ENCODE measurements at places on chromosomes 4 and X.
A peak's percentile ranks its signal among the peaks of the same experiment; 100 is the strongest.

DNA sequence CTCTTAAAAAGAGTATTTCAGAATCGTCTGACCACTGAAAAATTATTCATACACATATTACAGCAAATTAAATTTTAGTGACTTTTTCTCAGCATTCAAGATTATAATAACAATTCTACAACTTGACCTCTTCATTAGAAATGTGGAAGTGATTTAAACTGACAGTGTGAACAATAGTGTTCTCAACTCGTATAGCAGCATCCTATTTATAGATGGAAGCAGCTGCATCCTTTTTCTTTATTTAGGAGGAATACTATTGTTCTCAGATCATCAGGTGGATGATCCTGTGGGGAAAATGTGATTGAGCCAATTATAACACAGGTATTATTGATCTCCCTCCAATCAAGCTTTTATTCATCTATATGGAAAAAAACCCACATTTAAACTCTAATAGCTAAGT, 56.7 kb downstream of the RAPGEF2 start:
- no peaks in the 10 kb centered on the region for H3K27me3 ChIP-seq
- DNase-seq: no peak
- H3K4me1 ChIP-seq: peaks cover 6% of the 10 kb centered on the region
- H3K36me3 ChIP-seq: no peaks in the 10 kb centered on the region

GRCh38 chrX:155005190-155005589, 17.3 kb downstream of the F8 start:
- peaks cover 3% of the 10 kb centered on the region for H3K36me3 ChIP-seq
- no peak for DNase-seq
- H3K27me3 ChIP-seq: no peaks in the 10 kb centered on the region
- H3K27ac ChIP-seq: no peak overlapping the region
- no peak overlapping the region for H3K4me3 ChIP-seq
- no peaks in the 10 kb centered on the region for H3K4me1 ChIP-seq

DNA sequence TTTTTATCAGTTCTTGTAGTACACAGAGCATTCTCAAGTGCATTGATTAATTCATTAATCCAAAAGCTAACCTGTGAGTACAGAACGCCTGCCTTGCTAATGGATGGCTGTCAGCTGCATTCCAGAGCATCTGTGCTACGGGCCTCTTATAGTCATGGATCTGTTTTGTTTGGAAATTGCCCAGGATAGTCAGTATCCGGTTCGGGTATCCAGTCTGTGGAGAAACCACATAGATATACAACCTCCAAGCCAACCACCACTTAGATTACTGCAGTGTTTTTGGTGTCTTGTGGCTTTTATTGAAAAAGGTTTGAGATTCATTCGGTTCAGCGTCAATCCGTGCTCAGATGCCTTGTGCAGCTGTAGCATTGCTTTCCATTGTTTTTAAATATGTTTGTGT, 4.0 kb downstream of the LAP3 start:
- H3K4me1 ChIP-seq: no peaks in the 10 kb centered on the region
- no peak overlapping the region for H3K4me3 ChIP-seq
- no peak for DNase-seq

GRCh38 chr4:129008096-129008495, 85.2 kb downstream of the SCLT1 start:
- no peaks in the 10 kb centered on the region for H3K4me1 ChIP-seq
- no peak overlapping the region for H3K27ac ChIP-seq
- no peak for DNase-seq
- H3K36me3 ChIP-seq: peaks cover 37% of the 10 kb centered on the region
- no peak overlapping the region for H3K4me3 ChIP-seq

DNA sequence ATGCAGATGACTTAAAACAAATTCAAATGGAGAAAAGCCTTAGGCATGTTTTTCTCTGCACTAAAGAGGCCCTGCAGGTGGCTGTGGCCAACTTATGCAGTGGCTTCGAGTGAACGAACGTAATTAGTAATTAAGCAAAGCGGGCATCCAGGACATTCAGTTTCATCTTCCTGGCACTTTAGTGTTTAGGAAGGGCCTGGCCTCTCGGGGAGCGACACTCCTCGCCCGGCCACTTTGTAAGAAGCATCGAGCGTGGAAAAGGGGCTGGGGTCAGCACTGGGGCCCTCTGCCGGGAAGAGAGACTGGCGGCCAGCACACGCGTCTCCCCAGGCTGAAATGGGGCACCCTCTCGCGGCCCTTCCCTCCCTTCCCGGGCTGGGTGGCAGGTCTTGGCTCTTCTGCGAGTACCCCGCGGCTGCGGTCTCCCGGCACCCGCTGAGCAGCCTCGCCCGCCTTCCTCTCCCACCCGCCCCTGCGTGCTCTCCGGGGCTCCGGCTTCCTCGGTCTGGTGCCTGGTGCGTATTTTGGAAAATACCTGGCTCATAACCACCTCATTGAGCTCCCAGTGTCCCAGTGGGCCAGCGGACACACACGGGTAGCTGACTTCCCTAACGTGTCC, 677 bp upstream of the CYP4V2 start:
- peak; percentile 50 for DNase-seq
- H3K27me3 ChIP-seq: no peaks in the 10 kb centered on the region
- H3K4me3 ChIP-seq: peak overlapping the region; percentile 80
- 0 out of 2 replicates have a peak, but pooled peaks cover 5% of the 10 kb centered on the region for H3K4me1 ChIP-seq
- H3K27ac ChIP-seq: no peak overlapping the region
- H3K36me3 ChIP-seq: peaks cover 3% of the 10 kb centered on the region

- H3K4me1 ChIP-seq: peaks cover 2% of the 10 kb centered on the region
- no peak for DNase-seq
- no peak within 1 kb of the TSS for H3K27ac ChIP-seq
- H3K27me3 ChIP-seq: no peaks in the 10 kb centered on the region
- H3K36me3 ChIP-seq: no peaks in the 10 kb centered on the region
- no peak within 1 kb of the TSS for H3K4me3 ChIP-seq
These were observed at the start of gene VEGFD for GRCh38 chrX:15384304-15384703. TSS of gene VEGFD (minus strand) at chrX:15384413. CDS start at chrX:15383946, 467 bp downstream.

DNA sequence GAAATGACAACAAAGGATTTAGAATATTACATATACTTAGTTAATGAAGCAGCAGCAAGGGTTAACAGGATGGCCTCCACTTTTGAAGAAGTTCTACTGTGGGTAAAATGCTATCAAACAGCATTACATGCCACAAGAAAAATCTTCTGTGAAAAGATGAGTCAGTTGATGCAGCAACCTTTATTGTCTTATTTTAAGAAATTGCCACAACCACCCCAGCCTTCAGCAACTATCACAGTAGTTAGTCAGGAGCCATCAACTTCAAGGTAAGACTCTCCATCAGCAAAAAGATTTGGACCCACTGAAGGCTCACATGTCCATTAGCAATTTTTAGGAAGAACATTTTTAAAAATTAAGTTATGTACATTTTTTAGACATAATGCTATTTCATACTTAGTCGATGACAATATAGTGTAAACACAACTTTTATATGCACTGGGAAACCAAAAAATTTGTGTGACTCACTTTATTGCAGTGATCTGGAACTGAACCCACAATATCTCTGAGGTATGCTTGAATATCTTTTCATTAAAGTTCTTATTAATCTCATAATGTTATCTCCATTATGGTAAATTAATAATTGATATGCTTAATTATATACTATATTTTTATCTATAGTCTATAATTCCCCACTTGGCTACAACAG, 81.2 kb downstream of the SPCS3 start:
- no peak overlapping the region for H3K27ac ChIP-seq
- DNase-seq: no peak
- no peaks in the 10 kb centered on the region for H3K4me1 ChIP-seq
- H3K27me3 ChIP-seq: no peaks in the 10 kb centered on the region
- no peak overlapping the region for H3K4me3 ChIP-seq

- no peak overlapping the region for H3K27ac ChIP-seq
- no peaks in the 10 kb centered on the region for H3K36me3 ChIP-seq
- H3K4me3 ChIP-seq: no peak overlapping the region
- DNase-seq: no peak
- H3K27me3 ChIP-seq: no peaks in the 10 kb centered on the region
These were observed 121.6 kb upstream of the IGFBP7 start for GRCh38 chr4:57231781-57232180.

DNA sequence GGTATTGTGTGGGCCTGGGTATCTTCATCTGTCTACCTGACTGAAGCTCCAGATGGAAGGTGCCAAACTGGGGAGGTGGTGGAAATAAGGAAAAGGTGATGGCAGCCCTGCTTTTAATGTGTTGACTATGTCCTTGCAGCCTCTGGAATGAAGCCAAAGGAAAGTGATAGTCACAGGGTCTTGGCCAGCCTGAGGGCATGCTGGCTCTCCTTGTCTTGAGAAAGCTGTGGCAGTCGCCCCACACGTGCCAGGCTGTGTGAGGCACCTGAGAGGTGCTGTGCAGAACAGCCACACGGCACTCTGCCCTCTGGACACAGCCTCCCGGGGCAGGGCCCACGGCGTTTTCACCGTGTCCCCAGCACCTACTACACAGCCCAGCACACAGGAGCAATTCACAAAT, 77.6 kb downstream of the NAT8L start:
- no peak overlapping the region for H3K27ac ChIP-seq
- no peak overlapping the region for H3K4me3 ChIP-seq
- H3K4me1 ChIP-seq: no peaks in the 10 kb centered on the region

DNA sequence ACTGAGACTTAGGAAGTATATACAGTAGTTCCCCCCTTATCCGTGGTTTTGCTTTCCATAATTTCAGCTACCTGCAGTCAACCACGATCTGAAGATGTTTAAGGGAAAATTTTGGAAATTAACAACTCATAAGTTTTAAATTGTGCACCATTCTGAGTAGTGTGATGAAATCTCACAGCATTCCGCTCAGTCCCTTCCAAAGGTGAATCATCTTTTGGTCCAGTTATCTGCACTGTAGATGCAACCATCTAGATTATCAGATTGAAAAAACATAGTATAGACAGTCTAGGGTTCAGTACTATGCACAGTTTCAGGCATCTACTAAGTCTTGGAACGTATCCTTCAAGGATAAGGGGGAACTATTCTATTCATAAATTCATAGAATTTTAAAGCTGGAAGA, 109.0 kb downstream of the ANXA3 start:
- H3K27me3 ChIP-seq: no peaks in the 10 kb centered on the region
- peaks cover 4% of the 10 kb centered on the region for H3K4me1 ChIP-seq
- H3K4me3 ChIP-seq: no peak overlapping the region
- H3K27ac ChIP-seq: no peak overlapping the region
- H3K36me3 ChIP-seq: no peaks in the 10 kb centered on the region
- DNase-seq: no peak

DNA sequence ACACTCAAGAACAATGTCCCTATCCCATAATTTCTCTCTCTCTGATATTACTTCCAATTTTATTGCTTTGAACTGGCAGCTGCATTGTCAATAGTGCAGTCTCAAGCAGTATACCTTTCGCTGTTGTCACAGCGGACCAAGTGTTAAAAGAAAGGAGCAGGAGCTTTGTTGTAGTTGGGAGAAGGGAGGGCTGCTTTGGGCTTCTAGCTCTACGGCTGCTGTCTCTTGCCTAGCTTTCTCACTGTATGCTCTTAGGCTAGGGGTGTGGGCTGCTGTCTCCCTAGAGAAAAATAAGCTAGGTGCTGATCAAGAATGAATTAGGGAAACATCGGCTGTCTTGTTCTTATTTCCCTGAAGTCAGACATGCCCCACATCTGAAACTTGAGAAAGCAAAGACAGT, 52.5 kb downstream of the TRPC5OS start:
- H3K27ac ChIP-seq: no peak overlapping the region
- no peak overlapping the region for H3K4me3 ChIP-seq
- H3K36me3 ChIP-seq: no peaks in the 10 kb centered on the region
- no peaks in the 10 kb centered on the region for H3K27me3 ChIP-seq
- H3K4me1 ChIP-seq: no peaks in the 10 kb centered on the region
- no peak for DNase-seq

DNA sequence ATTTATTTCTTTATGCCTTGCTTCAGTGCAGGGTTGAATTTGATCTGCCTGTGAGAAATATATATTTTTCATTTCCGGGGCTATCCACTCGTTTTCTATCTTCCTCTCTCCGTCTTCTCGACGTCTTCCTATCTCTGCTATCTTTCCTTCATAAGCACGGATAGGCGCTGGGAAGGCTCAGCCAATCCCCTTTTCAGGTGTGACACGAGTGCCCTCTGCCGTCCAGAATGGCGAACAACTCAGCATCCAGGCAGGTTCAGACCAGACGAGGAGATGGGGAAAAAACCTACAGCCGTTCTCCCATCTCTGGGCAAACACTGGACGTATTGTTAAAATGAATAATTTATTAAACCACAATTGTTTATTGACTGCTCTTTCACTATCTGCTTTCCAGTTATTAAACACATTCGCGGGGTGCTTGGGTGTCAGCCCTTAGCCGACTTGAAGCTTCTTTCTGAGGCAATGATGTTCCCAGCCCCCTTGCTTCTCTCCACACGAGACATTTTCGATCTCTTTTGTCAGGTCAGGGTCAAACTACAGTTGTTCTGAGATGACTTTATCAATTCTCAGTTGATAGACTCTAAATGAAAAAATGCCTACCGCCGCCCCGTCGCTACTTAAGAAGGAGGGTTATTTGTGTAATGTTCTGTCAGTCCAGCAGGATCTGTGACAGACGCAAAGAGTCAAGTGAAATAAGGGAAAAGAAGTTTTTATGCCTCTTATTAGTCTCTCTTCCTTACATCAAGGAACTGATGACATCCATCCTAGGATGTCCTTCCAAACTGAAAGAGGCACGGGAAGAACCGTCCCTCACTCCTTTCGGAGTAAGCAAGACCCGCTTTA, 96.3 kb upstream of the NOCT start:
- DNase-seq: peak; percentile 86
- no peak overlapping the region for H3K27ac ChIP-seq
- H3K27me3 ChIP-seq: no peaks in the 10 kb centered on the region
- no peak overlapping the region for H3K4me3 ChIP-seq
- H3K36me3 ChIP-seq: no peaks in the 10 kb centered on the region

GRCh38 chr4:150302553-150302952, 224.3 kb downstream of the DCLK2 start:
- no peak overlapping the region for H3K4me3 ChIP-seq
- H3K4me1 ChIP-seq: no peaks in the 10 kb centered on the region
- H3K27me3 ChIP-seq: no peaks in the 10 kb centered on the region
- no peak for DNase-seq
- no peaks in the 10 kb centered on the region for H3K36me3 ChIP-seq

DNA sequence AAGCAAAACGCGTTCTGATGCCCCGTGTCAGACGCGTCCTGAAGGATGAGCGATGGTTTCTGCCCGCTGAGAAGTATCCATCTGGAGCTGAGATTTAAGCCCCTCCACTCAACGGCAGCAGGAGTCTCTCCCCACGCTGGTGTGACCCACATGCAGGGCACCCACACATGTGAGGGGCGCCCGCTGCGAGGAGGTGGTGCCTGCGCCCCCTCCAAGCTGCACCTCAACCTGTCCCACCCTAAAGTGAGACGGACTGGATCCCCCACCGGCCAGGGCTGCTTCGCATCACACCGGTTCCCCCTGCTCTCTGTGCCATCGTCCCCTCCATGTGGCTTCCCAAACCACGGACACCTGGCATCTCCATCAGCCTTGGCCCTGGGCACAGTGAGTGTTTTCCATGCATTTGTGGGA, 4.5 kb upstream of the PDE6B start:
- H3K27ac ChIP-seq: no peak overlapping the region
- no peaks in the 10 kb centered on the region for H3K4me1 ChIP-seq
- no peak for DNase-seq
- H3K36me3 ChIP-seq: no peaks in the 10 kb centered on the region

- DNase-seq: no peak
- H3K4me3 ChIP-seq: no peak overlapping the region
- no peaks in the 10 kb centered on the region for H3K4me1 ChIP-seq
- H3K27ac ChIP-seq: no peak overlapping the region
These were observed 139.2 kb upstream of the ANKRD50 start for GRCh38 chr4:124851741-124852140.

- no peaks in the 10 kb centered on the region for H3K4me1 ChIP-seq
- H3K4me3 ChIP-seq: no peak overlapping the region
- H3K36me3 ChIP-seq: peaks cover 3% of the 10 kb centered on the region
- no peak for DNase-seq
- H3K27me3 ChIP-seq: no peaks in the 10 kb centered on the region
- H3K27ac ChIP-seq: no peak overlapping the region
These were observed 514.4 kb downstream of the RPA4 start for GRCh38 chrX:97398030-97398551.
